Non-pigmented ciliary epithelial cell (primary cell): ENCODE measurements at places on chromosomes 4 and X.

DNA sequence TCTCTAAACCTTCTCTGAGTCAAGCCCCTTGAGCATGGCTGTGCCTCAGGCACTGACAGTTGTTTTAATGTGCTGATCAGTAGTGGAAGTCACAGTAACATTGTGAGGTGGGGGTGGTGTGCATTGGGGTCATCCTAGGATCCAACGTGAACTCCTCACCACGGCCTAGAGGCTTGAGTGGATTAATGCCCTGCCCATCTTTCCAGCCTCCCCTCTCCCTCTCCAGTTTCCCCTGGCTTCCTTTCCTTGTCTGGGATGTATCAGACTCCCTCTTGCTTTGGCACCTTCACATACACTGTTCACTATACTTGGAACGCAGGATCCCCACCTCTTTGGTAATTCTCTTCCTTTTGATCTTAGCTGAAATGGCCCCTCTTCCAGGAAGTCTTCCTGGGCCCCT, 13.3 kb upstream of the PJA1 start:
- no peak for DNase-seq

DNA sequence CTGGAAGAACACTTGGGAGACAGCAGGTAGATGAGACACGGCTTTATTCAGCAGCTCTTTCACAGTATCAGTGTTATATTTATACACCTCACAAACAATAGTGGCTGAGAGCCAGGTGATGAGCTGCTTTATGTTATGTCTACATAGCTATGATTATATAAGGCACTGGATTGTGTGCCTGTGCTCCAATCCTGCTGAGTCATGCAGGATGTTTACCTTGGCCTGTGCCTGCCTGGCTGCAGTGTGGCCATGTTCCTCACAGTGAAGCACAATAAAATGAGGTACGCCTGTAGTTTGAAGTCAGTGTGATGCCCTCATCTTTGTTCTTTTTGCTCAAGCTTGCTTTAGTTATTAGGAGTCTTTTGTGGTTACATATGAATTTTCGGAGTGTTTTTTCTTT, 31.3 kb downstream of the CXCL13 start:
- DNase-seq, result peak; percentile 79

DNA sequence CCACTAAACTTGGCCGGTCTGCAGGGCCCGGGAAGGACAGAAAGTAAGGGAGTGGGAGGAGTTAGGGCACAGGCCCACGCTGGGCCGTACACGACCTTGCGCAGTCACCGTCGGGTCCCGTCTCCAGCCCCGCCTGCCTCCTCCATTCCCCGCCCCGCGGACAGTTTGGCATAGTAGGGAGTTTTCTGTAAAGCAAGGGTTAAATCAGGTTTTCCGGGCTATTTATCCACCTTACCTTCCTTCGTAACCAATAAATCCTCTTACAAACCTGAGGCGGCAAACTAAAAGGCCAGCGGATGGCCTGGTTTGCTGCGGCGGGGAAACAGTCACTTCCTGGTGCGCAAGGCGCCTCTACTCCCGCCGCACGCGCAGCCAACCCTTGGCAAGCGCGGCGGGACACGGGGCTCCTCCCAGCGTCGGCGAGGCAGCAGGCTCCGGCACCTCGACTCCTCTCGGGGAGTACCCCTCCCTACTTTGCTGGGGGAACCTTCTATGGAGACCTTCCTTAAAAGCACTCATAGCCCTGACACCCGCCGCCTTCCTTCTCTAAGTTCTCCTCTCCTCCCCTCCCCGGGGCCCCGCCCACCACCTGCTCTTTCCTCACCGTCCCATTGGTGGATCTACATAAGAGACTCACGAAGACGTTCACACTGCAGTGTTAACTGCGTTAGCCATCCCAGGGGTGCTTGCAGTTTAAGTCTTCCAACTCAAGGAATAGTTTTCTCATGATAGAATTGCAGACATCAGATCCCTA, at the start of gene TRMT2B:
Gene TRMT2B, minus strand, starts transcription at position 563 of the 754 bp plus-strand sequence. CDS start 9,822 bp downstream, outside the sequence.
- peak; percentile 24 for DNase-seq

GRCh38 chrX:38138900-38139299, 81.8 kb downstream of the SRPX start:
- DNase-seq, result no peak

DNA sequence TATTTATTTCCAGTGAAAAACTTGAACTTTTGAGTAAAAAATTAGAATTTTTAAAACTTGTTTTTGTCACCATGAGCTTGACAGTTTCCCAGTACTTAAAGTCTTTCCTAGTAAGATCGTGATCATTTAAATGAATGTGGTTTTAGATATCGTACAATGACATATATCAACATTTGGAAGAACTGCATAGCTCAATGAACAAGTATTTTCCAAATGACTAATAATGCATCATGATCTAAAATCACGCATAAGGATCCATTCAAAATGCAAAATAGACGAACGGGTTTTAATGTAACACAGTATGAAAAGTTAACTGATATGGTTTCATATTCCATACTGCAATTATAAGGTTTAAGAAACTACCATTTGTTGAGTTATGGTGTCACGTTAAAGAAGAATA, 4.1 kb upstream of the NDNF start:
- no peak for DNase-seq

- no peak for DNase-seq
These were observed 194.7 kb downstream of the DTHD1 start for GRCh38 chr4:36476135-36476534.

DNA sequence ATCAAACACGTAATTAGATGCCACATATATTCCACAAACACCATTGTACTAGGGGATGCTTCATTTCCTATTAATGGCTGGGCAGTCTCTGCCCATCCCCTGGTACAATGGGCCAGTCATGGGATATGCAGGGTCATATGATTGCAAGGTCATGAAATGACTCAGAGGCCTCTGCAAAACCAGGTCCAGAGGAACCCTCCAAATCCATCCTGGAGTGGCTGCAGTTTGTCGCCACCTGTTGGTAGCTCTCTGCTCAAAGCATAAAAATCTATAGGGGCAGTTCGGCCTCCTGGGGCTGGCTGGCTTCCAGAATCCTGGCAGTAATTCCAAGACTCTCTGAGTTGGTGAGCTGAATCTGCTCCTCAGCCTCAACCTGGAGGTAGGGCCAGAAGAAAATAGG, 22.9 kb upstream of the PUDP start:
- DNase-seq, result no peak

- DNase-seq, result no peak
These were observed 23.4 kb downstream of the SPACA5 start for GRCh38 chrX:48030237-48030636.

DNA sequence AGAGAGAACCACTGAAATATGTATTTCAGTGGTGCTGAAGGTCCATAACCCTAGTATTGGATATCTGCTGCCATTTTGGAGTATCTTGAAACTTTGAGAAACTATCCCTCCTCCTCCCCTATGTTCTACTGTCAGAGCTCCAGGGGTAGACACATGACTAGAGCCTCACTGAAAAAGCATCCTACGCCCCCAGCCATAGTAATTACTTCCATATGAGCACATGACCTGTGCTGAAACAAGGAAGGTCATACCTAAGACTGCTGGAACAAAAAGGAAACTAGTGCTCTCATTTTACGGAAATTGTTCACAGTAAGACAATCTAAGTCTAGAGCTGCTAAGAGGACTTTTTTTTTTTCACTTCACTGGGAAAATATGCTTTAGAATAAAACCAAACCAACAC, 42.0 kb upstream of the MAPK10 start:
- peak; percentile 8 for DNase-seq

GRCh38 chr4:181264893-181265292, 978.3 kb upstream of the TENM3 start:
- DNase-seq, result no peak

GRCh38 chr4:176302283-176303275, 17.2 kb upstream of the SPCS3 start:
- DNase-seq, result peak; percentile 50
